ENCODE measurements at places on chromosomes 5 and 9.

GRCh38 chr5:134451936-134452505, 40.3 kb upstream of the CDKN2AIPNL start:
- peak; percentile 82 for DNase-seq
- H3K36me3 ChIP-seq: no peaks in the 10 kb centered on the region
- H3K4me3 ChIP-seq: no peak overlapping the region
- peak overlapping the region; percentile 66 for H3K27ac ChIP-seq

DNA sequence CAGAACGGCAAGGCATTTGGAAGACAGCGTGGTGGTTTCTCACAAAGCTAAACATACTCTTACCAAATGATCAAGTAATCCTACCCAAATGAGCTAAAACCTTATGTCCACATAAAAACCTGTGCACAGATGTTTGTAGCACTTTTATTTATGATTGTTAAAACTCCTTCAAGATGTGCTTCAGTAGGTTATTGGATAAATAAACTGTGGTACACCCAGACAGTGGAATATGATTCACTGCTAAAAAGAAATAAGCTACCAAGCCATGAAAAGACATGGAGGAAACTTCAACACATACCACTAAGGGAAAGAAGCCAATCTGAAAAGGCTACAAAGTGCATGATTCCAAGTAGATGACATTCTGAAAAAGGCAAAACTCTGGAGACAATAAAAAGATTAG, 94.2 kb downstream of the FOXD1 start:
- no peak overlapping the region for H3K27ac ChIP-seq
- no peaks in the 10 kb centered on the region for H3K36me3 ChIP-seq
- peaks cover 9% of the 10 kb centered on the region for H3K27me3 ChIP-seq
- no peak overlapping the region for H3K4me3 ChIP-seq
- no peaks in the 10 kb centered on the region for H3K4me1 ChIP-seq

- H3K4me3 ChIP-seq: no peak overlapping the region
- peak; percentile 23 for DNase-seq
- H3K27me3 ChIP-seq: no peaks in the 10 kb centered on the region
- H3K27ac ChIP-seq: no peak overlapping the region
Observed at GRCh38 chr9:132639322-132639721, 30.5 kb downstream of the DDX31 start.

DNA sequence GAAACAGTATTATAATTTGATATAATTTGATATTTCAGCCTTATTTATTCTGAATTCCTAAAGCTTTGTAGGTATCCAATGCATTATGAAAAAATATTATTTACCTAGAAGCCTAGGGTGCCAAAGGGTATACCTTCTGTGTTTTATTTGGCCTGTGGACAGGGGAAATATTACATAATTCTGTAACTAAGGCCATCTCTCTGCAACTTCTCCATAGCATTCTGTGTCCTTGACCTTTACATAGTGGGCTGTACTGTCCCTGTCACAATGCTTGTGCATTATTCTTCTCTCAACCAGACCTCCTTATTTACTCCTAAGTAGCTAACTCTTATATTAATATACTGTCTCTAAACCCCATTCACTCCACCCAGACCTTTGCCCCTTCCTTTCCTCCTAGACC, 57.0 kb upstream of the RANBP6 start:
- no peak overlapping the region for H3K4me3 ChIP-seq
- no peaks in the 10 kb centered on the region for H3K36me3 ChIP-seq

GRCh38 chr5:175166026-175166425, 278.0 kb downstream of the DRD1 start:
- no peak overlapping the region for H3K4me3 ChIP-seq
- DNase-seq: no peak
- H3K4me1 ChIP-seq: no peaks in the 10 kb centered on the region
- H3K27me3 ChIP-seq: no peaks in the 10 kb centered on the region
- no peaks in the 10 kb centered on the region for H3K36me3 ChIP-seq
- H3K27ac ChIP-seq: no peak overlapping the region

DNA sequence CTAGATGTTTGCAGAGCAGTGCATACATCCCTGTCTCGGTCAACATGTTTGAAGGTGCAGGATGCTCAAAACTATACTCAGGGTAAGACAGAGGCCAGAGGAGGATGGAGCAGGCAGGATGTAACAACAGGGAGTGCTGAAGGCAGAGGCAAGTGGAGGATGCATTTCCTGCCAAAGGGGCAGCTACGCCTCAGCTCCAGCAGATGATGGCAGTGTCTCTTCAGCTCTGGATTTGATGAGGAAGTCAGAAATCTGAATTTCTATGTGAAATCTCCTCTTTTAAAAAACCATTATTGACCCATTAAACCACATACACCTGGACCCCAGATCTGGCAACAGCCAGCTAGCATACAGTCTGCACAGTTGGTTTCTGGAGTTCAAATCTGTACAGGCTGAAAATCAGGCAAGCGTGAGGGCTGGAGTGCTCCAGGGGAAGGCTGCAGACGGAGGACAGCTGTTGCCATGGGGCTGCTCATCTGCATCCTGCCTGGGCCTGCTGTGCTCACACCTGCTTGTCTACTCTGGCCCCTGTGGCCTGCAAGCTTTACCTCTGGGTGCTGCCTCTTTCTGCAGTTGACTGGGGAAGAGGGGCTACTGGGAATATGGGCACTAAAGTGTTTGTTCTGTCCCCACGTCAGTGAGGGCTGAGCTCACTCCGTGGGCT, 152.9 kb upstream of the SLC28A3 start:
- no peak for DNase-seq
- no peak overlapping the region for H3K4me3 ChIP-seq
- H3K4me1 ChIP-seq: no peaks in the 10 kb centered on the region
- H3K27me3 ChIP-seq: no peaks in the 10 kb centered on the region

GRCh38 chr9:21060919-21061561, 16.7 kb downstream of the IFNB1 start:
- H3K4me1 ChIP-seq: no peaks in the 10 kb centered on the region
- DNase-seq: no peak
- no peak overlapping the region for H3K4me3 ChIP-seq

- DNase-seq: no peak
- no peak overlapping the region for H3K4me3 ChIP-seq
- H3K27ac ChIP-seq: no peak overlapping the region
- H3K27me3 ChIP-seq: no peaks in the 10 kb centered on the region
- no peaks in the 10 kb centered on the region for H3K4me1 ChIP-seq
Observed at GRCh38 chr9:114314256-114314867, 8.5 kb upstream of the ORM1 start.

GRCh38 chr9:113516840-113517577, 53.5 kb downstream of the RGS3 start:
- DNase-seq: peak; percentile 59
- H3K4me1 ChIP-seq: peaks cover 11% of the 10 kb centered on the region
- no peak overlapping the region for H3K4me3 ChIP-seq
- no peaks in the 10 kb centered on the region for H3K27me3 ChIP-seq
- H3K36me3 ChIP-seq: peaks cover 4% of the 10 kb centered on the region
- H3K27ac ChIP-seq: peak overlapping the region; percentile 99

DNA sequence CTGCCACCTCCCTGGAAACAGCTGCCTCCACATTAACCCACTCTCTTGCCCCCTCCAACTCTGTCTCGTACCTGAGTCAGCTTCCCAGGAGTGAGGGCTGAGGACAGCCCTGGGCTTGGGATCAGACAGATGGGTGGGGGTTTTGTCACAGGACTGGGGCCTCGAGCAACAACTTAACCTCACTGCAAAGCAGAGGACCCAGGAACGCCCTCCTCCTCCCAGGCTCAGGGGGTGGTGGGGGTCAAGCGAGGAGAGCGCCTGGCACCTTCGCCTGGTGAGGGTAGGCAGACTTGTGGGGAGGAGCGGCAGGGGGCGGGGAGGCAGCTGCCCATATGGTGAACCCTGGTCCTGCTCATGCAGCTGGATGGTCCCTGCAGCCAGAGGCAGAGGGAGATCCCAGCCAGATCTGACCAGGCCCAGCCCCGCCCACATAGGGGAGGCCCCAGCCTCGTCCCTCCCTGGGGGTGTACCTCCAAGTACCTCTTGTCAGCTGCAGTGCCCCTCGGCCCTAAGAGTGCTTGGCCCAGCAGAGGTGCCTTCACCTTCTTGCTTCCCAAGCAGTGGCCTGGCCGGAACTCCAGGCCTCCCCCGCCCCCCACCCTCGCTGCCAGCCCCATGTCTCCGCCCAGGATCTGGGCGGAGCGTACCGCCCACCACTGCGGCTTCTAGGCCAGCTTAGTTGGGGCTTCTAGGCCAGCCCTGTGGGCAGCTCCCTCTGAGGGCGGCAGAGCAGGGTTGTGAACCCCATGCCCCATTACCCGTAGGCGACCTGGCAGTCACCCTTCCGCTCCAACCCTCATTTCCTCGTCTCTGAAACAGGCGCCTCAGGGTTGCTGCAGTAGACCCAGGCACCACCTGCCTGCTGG, at the start of gene SARDH:
Gene SARDH, minus strand, starts transcription at position 579 of the 866 bp plus-strand sequence. CDS start 4,179 bp downstream, outside the sequence.
- no peak within 1 kb of the TSS for H3K27ac ChIP-seq
- H3K4me3 ChIP-seq: peak within 1 kb of the TSS; percentile 27
- peak; percentile 65 for DNase-seq

DNA sequence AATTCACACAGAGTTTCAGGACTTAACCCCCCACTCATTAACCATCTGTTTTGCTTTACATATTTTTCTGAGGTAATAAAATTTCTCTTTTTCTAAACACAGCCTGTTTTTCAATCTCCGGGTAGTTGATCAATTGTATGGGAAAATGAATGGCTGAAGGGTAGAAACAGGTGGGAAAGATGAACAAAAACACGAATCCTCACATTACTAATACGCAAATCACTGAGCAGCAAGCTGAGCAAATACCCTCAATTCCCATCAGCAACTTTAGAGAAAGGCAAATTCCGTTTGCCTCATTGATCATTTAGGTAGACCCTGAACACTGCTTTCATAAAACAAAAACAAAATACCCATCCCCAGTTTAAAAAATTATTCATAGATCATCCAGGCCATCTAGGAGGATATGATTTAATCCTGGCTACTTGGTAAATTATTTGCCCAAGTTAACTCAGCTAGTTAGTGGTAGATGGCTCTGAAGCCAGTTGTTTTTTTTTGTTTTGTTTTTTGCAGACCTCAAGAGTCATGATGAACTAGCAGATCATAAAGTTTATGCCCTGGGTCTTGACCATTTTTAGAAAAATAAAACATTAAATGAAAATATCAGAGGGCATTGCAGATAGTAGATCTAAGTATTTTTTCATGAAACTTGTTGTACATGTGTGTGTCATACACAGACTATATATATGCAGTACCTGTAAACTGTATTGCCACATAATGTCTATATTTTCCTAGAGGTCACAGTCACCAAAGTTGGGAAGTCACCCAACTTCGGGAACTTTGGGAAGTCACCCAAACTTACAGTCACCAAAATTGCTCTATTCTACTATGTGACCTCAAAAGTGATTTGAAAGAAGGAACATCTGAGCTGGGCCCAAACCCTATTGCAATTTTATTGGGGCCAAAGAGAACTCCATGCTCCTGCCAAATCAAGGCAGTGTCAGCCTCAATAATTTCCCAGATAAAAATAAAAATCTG, 1.6 kb upstream of the CD274 start:
- H3K4me3 ChIP-seq: no peak overlapping the region
- H3K4me1 ChIP-seq: no peaks in the 10 kb centered on the region
- H3K27ac ChIP-seq: no peak overlapping the region
- H3K27me3 ChIP-seq: no peaks in the 10 kb centered on the region
- no peak for DNase-seq

GRCh38 chr5:84285641-84286637, 98.7 kb downstream of the EDIL3 start:
- H3K27me3 ChIP-seq: no peaks in the 10 kb centered on the region
- DNase-seq: no peak
- H3K27ac ChIP-seq: no peak overlapping the region
- no peaks in the 10 kb centered on the region for H3K4me1 ChIP-seq
- H3K4me3 ChIP-seq: no peak overlapping the region

DNA sequence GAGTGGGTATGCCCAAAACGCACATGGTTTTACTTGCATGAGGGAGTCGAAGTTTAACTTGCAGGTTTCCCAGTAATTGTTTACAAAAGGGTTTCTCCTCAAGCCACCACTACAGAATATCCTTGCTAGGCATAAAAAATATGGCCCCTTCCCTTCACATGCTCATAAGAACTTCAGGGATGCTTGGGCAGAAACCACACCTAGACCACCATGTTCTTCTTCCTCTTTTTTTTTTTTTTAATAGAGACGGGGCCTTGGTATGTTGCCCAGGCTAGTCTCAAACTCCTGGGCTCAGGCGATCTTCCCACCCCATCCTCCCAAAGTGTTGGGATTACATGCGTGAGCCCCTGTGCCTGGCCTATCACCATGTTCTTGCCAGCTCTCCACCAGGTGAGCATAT, 18.6 kb upstream of the PLIN2 start:
- no peaks in the 10 kb centered on the region for H3K36me3 ChIP-seq
- H3K4me3 ChIP-seq: no peak overlapping the region
- H3K4me1 ChIP-seq: no peaks in the 10 kb centered on the region
- no peak for DNase-seq
- no peak overlapping the region for H3K27ac ChIP-seq

GRCh38 chr9:137453643-137454081, 5.5 kb downstream of the NSMF start:
- no peaks in the 10 kb centered on the region for H3K27me3 ChIP-seq
- H3K27ac ChIP-seq: no peak overlapping the region
- peak; percentile 79 for DNase-seq
- H3K4me3 ChIP-seq: peak overlapping the region; percentile 39

DNA sequence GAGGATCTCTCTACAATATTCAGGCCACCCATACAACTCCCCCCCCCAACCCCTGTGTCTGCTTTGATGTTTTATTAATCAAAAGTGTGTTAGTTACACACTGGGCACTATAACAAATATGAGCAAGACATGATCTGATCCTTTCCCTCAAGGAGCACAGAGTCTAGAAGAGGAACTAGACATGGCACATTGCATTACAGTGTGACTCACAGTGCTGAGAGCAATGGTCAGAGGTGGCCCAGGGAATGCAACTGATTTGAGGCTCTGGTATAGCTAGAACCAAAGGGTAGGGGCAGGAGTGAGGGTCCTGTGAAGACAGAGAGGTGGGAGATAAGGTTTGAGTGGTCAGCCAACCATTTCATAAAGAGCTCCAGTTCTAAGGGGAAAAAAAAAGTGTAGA, 539.2 kb downstream of the ACTL7B start:
- H3K4me1 ChIP-seq: no peaks in the 10 kb centered on the region
- DNase-seq: no peak
- H3K27ac ChIP-seq: no peak overlapping the region

DNA sequence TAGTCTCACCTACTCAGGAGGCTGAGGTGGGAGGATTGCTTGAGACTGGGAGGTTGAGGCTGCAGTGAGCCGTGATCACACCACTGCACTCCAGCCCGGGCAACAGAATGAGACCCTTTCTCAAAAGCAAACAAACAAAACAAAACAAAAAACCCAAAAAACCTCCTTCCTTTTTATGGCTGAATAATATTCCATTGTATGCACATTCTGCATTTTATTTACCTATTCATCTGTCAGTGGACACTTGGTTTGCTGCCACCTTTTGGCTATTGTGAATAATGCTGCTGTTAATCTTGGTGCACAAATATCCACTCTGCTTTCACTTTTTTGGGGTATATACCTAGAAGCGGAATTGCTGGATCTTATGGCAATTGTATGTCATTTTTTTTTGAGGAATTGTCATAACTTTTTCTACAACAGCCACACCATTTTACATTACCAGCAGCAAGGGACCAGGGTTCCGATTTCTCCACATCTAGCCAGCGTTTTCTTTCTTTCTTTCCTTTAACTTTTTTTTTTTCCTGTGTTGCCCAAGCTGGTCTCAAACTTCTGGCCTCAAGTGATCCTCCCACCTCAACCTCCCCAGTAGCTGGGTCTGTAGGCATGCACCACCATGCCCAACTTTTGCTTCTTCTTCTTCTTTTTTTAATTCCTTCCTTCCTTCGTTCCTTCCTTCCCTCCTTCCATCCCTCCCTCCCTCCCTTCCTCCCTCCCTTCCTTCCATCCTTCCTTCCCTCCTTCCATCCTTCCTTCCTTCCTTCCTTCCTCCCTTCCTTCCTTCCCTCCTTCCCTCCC, 30.6 kb downstream of the NKX2-5 start:
- no peak overlapping the region for H3K4me3 ChIP-seq
- no peak overlapping the region for H3K27ac ChIP-seq
- no peaks in the 10 kb centered on the region for H3K4me1 ChIP-seq
- peak; percentile 32 for DNase-seq

Data from small intestine (tissue), 16 donors.